ENCODE measurements at places on chromosomes 12 and 14. TPM values are rescaled to one million over a fixed set of nuclear protein-coding genes. Genes with fewer than 3 reads are reported as not detected.

The RAB2B gene
- 36.5 TPM for total RNA-seq

The RIMBP2 gene
- total RNA-seq: not detected

The AQP2 gene
- not detected for total RNA-seq

The NEUROD4 gene
- total RNA-seq: not detected
